ENCODE measurements at places on chromosomes 16 and 17.

GRCh38 chr16:57653936-57654335 is 14.2 kb upstream of the ADGRG3 start:
- DNase-seq: no peak

GRCh38 chr16:75023009-75023408 is 24.2 kb downstream of the ZNRF1 start:
- DNase-seq: no peak

DNA sequence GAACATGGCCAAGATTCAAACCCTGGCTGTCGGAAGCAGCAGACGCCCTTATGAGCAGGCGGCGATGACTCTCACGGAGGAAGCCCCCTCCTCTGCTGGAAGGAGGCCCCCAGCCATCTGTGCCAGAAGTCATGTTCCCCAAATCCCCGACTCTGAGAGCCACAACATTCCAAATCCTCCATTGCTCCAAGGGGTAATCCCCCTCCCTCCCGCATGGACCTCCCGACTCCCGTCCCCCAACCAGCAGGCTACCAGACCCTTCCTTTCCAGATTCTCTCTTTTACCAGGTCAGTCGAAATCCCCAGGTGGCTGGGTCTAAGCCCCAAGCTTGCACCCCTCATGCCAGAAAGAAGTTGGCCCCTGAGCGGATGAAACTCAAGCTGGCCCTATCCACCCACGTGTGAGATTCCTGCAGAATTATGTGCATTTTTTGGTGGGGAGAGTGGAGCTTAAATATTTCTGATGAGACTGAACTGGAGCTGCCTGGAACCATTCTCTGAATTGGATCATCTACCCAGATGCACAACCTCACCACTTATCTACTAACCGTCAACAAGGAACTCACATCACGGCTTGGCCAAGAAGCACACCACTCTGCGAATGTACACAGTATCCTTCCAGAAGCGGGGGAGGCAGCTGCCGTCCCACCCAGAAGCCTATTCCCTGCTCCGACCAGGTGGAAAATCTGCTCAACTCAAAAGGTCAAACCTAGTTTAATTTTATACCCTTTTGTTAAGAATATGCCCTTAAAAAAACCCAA is 283.5 kb downstream of the C16orf95 start:
- DNase-seq: no peak

DNA sequence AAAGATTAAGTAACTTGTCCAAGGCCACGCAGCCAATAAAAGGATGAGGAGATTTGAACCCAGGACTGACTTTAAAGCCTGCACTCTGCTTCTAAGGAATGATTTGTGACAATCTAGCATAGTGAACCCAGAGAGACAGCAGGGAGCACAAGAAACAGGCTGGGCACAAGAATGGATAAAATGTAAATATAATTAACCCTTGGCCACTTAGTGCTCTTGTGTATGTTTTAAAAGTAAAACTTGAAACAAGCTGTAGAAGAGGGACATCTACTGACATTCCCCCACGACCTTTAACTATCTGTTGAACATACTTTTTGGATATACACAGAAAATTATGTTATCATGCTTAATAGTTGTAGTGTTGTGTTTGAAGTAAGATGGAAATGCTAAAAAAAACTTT is 141.9 kb upstream of the PMFBP1 start:
- DNase-seq: no peak

DNA sequence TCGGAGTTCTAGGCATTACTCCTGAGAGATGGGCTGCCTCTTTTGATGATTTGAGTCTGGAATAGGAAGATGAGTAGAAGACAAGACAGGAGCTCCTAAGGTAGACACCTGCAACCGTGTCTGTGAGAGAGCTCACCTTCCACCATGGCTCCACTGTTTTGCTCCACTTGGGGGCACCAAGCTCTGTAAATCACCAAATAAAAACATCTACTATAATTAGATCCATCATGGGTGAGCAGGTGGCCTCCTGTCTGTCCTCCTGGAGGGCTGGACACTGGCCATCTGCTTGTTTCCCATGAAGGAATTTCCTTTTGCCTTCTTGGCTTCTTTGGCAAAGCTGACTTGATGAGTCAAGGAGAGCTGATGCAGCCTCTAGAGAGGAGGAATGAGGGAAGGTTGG is 179.0 kb downstream of the HAPSTR1 start:
- no peak for DNase-seq

DNA sequence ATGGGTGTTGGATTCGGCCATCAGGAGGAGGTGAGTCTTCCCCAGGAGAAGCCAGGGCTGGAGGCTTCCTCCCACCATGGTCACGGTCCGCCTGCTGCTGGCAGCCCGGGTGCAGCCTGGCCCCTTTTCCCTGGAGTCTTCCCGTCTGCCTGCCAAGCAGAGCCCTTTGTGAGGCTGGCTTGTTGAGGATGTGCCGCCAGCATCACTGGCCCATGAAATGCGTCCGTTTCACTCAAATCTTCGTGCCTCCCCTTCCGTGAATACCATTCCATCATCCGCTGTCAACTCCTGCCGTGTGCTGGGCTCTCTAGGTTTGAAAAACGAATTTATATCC is 9.6 kb downstream of the VPS4A start:
- DNase-seq: no peak

GRCh38 chr17:58081646-58082340 is 1.4 kb upstream of the DYNLL2 start:
- no peak for DNase-seq

DNA sequence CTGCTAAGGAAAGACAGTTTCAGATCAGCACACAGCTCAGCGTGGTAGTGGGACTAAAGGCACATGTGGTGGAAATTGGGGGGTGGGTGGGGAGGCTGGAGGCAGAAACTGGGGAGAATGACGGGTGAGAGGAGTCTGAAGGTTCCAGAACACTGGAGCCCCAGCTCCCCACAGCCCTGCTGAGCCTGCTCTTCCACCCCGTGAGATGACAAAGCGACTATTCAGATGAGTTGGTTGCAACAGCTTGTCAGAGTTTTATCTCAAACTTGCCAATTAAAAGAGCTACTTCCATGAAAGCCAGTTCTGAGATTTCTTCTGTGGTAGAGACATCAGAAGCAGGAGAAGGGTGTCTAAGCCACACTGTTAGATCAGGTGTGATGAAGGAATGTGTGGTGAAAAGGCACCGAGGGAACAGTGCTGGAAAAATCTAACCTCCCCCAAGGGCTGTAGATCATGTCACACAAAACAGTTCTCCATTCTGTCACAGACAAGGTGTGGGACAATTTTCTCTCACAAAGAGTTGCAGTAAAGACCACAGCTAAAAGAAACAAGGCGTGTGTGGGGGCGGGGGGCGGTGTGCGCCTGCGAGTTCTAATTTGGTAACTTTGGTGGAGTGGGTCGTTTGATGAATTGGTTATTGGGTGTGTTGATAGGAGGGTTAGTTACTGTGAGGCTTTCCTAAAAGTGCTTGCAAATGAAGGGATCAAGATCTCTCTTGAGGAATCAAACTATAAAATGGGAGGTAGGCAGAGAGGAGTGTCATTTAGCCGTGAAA is 39.0 kb downstream of the CCDC182 start:
- no peak for DNase-seq

DNA sequence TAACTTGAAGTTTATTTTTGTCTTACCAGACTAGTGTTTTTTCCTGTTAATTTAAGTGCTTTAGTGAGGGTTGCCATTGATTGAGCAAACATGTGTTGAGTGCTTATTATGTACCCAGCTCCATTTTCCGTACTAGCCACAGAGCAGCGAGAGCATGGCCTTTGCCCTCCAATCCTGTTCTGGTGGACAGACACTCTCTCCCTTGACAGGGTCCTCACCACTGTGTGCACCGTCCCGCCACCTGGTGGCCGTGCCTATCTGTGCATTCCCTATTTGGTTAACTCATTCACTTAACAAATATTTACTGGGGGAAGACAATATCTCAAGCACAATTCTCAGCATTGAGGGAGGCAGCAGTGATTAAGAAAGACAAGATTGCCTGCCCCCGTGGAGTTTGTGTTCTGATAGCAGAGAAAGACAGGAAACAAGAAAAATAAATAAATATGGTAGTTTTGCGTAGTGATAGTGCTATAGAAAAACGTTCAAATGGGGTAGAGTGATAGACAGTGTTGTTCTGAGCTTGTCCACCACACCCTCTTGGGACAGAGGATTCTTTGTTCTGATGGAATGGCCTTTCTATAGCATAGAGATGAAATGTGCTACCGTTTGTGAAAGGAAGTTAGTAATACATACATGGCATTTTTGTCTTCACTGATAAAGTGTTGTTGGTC is 13.0 kb downstream of the CDH13 start:
- DNase-seq: peak; percentile 78

- no peak for DNase-seq
Measured at GRCh38 chr16:58269526-58269925, 25.3 kb downstream of the PRSS54 start.

GRCh38 chr16:22668318-22668717 is 145.6 kb upstream of the HS3ST2 start:
- no peak for DNase-seq

GRCh38 chr17:46738544-46738943 is 79.9 kb downstream of the WNT3 start:
- no peak for DNase-seq

GRCh38 chr17:263773-264172 is 82.3 kb upstream of the DOC2B start:
- no peak for DNase-seq

GRCh38 chr16:14559809-14560241 is 70.2 kb downstream of the PARN start:
- no peak for DNase-seq

- DNase-seq: peak; percentile 79
Measured at GRCh38 chr16:72124761-72125634, 31.4 kb downstream of the DHX38 start.

DNA sequence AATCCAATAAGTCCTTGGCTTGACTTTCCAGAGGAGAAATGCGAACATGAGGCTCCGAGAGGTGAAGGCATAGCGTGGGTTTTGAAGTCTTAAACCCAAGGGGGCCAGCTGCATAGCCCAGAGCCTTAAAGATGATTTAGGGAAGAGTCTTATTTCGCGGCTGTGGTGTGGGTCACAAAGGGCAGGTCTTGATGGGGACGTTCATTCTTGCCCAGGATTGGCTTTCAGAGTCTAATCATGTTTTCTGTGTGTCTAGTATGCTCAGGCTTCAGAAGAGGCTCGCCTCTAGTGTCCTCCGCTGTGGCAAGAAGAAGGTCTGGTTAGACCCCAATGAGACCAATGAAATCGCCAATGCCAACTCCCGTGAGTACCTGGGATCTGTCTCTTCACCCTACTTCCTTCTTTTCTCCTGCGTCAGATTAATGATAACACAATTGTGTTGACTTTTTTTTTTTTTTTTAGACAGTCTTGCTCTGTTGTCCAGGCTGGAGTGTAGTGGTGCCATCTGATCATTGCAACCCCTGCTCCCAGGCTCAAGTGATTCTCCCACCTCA is 951 bp downstream of the RPL19 start:
- no peak for DNase-seq

DNA sequence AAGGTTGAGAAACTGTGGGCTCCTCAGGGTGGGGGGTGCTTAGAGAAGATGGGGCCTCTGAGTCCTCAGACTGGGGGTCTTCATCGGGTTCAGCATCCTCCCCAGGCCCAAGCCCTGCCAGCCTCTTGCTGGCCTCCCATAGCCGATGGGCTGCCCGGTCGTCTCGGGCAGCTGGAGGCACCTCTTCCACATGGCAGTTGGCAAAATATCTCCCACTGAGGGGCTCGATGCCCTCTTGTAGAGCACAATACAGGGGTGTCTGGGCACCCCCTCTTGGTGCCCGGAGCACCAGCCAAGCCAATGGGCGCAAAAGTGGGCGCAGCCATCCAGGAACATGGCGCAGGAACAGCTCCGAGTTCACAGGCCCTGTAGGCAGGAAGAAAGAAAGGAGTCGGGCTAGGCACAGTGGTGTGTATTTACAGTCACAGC is 1.0 kb upstream of the FLOT2 start:
- DNase-seq: no peak

- peak; percentile 67 for DNase-seq
Measured at GRCh38 chr17:68461589-68461988, 4.3 kb upstream of the WIPI1 start.

GRCh38 chr17:218432-219110 is 37.1 kb upstream of the DOC2B start:
- no peak for DNase-seq

- DNase-seq: no peak
Measured at GRCh38 chr17:80945736-80946135, 45.9 kb upstream of the CHMP6 start.

DNA sequence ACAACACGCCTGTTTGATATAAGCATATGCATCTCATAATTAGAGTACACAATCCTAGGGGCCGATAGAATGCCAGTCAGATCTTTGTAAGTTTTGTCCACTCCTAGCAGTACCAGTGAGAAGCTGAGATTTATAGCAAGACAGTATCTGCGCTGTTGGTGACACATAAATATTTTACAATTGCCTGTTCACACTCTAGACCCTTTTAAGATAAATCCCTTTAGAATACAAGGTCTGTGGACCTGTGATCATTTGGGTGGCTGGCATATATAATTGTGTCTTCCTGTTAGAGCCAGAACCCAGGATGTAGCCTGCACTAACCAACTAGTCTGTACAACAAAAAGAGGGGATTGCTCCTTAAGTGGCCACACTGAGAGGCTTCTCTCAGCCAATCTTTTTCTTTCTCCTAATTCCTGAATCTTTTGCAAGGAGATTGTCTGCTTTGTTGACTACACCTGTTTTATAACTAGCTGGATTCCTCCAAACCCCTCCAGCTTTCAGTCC is 74.7 kb downstream of the WIPI1 start:
- no peak for DNase-seq

DNA sequence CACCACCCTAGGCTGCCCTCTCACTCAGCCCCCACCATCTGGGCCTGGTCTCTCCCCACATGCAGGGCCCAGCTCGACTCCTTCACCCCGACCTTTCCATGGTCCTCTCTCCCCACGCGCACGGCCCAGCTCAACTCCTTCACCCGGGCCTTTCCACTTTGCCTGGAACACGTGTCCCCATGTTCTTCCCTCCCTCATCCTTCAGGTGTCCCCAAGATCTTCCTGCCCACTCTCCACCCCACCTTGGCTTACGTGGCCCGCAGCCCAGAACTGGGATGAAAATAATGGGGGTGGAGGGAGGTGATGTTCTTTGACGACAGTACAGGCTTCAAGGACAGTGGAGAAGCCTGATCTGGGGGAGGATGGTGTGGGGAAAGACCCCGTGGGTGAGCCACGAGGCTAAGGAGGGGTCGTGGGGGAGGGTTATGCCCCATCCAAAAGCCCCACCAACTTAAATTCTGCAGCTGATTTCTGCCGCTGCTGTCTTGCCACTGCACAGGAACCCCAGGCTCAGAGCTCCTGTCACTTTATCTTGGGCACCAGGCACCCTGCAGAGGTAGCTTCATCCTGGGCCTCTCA is 9.9 kb upstream of the MEAK7 start:
- peak; percentile 51 for DNase-seq

GRCh38 chr17:6666557-6666956 is 15.0 kb downstream of the C17orf100 start:
- DNase-seq: no peak

DNA sequence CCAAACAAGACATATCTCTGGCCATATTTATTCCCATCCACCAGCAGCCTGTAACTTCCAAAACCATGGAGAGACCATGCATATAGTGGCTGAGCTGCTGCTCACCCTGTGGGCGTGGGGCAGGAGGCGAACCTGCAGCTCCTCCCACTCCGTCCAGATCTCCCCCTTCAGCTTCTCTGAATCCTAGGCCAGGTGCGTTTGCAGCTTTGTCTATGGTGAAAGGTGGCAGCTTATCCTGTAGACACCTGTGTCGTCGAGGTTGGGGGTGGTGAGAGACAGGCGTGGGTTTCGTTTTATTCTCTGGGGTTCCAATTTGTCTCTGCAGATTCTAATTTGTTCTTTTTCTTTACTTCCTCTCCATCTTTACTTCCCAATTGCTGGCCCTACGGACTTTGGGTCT is 9.7 kb upstream of the ANKS4B start:
- no peak for DNase-seq

GRCh38 chr16:55853114-55853513 is 20.2 kb upstream of the CES1 start:
- no peak for DNase-seq
